ENCODE measurements at places on chromosomes 3 and 15. TPM values are rescaled to one million over a fixed set of nuclear protein-coding genes. Genes with fewer than 3 reads are reported as not detected.

- no peaks in the 10 kb centered on the region for H3K27me3 ChIP-seq
- H3K4me3 ChIP-seq = no peak overlapping the region
- no peak for DNase-seq
These were observed 225.0 kb downstream of the PDZRN3 start for GRCh38 chr3:73399666-73400253.

GRCh38 chr3:59831394-59831793 lies 781.6 kb upstream of the CFAP20DC start:
- H3K4me1 ChIP-seq = no peaks in the 10 kb centered on the region
- no peaks in the 10 kb centered on the region for H3K36me3 ChIP-seq
- no peak for DNase-seq
- no peaks in the 10 kb centered on the region for H3K27me3 ChIP-seq

GRCh38 chr3:62159709-62160092 lies 213.6 kb downstream of the FEZF2 start:
- H3K36me3 ChIP-seq = no peaks in the 10 kb centered on the region
- no peak for DNase-seq
- no peaks in the 10 kb centered on the region for H3K27me3 ChIP-seq
- no peaks in the 10 kb centered on the region for H3K4me1 ChIP-seq
- no peak overlapping the region for H3K27ac ChIP-seq
- H3K4me3 ChIP-seq = no peak overlapping the region

DNA sequence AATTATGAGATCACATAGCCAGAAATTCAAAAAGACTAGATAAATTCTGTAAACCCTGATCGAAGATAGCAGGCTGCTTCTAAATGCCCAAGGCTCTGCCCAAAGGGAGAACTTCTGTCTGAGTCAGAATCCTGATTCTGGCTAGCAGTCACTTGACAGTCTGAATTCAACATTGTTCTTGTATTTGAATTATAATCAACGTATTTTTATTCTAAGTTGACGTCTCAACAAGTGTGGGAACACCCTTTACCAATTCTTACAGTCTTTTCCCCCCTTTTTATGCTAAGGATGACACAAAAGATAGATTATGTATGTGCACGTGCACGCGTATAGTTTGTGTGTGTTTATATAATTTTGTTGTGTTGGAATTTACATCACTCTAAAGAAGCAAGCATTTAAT lies 552.8 kb downstream of the NAALADL2 start:
- no peak for DNase-seq
- no peak overlapping the region for H3K27ac ChIP-seq
- H3K27me3 ChIP-seq = no peaks in the 10 kb centered on the region
- no peaks in the 10 kb centered on the region for H3K4me1 ChIP-seq
- H3K4me3 ChIP-seq = no peak overlapping the region

DNA sequence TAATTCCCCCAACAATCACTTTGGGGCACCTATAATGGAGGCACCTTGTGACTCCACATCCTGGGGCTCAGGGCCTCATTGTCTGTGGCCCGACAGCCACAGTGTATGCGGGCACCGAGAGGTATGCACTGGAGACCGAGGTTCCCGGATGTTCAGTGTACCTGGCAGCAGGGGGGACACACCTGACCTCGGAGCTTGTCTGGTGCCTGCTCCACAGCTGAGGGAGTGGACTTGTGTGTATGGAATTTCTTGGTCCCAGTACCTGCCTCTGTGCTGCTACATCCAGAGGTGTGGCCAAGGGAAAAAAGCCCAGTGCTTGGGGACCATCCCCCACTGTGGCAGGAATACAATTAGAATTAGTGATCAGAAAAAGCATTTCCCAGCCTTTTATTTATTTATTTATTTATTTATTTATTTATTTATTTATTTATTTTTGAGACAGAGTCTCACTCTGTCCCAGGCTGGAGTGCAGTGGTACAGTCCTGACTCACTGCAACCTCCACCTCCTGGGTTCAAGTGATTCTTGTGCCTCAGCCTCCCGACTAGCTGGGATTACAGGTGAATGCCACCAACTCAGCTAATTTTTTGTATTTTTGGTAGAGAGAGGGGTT lies 8.8 kb upstream of the AEN start:
- no peak for DNase-seq
- no peak overlapping the region for H3K4me3 ChIP-seq

DNA sequence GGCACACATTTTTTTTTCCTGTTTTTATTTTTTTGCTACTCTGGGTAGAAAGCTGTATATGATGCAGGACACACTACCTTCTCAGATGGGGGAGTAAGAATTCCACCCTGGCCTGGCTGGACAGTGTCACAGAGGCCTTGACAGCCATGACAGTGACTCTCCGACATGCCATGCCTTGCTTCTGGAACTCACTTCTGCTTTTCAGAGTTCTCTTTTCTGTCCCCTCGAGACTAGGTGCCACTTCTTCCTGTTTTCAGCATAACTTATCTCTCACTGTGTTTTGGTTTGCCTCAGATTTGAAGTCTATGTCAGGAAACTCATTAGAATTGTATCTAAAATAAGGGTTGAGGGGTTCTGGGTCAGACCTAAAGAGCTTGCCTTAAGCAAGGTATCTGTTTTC lies 69.1 kb upstream of the SEC13 start:
- H3K36me3 ChIP-seq = no peaks in the 10 kb centered on the region
- no peak overlapping the region for H3K4me3 ChIP-seq
- no peak for DNase-seq
- H3K27me3 ChIP-seq = no peaks in the 10 kb centered on the region
- H3K27ac ChIP-seq = no peak overlapping the region
- H3K4me1 ChIP-seq = no peaks in the 10 kb centered on the region

- DNase-seq = no peak
- H3K4me1 ChIP-seq = no peaks in the 10 kb centered on the region
- H3K27ac ChIP-seq = no peak overlapping the region
- no peak overlapping the region for H3K4me3 ChIP-seq
- H3K27me3 ChIP-seq = no peaks in the 10 kb centered on the region
These were observed 115.7 kb downstream of the CHL1 start for GRCh38 chr3:312160-312733.

- H3K27me3 ChIP-seq = no peaks in the 10 kb centered on the region
- peak; percentile 24 for DNase-seq
- no peak overlapping the region for H3K4me3 ChIP-seq
- H3K36me3 ChIP-seq = no peaks in the 10 kb centered on the region
These were observed 44.8 kb upstream of the UBE2E1 start for GRCh38 chr3:23760871-23761373.

GRCh38 chr3:162019817-162020216 lies 523.2 kb downstream of the OTOL1 start:
- H3K27me3 ChIP-seq = no peaks in the 10 kb centered on the region
- H3K4me3 ChIP-seq = no peak overlapping the region
- peaks cover 37% of the 10 kb centered on the region for H3K4me1 ChIP-seq
- no peaks in the 10 kb centered on the region for H3K36me3 ChIP-seq
- H3K27ac ChIP-seq = peak overlapping the region; percentile 69

DNA sequence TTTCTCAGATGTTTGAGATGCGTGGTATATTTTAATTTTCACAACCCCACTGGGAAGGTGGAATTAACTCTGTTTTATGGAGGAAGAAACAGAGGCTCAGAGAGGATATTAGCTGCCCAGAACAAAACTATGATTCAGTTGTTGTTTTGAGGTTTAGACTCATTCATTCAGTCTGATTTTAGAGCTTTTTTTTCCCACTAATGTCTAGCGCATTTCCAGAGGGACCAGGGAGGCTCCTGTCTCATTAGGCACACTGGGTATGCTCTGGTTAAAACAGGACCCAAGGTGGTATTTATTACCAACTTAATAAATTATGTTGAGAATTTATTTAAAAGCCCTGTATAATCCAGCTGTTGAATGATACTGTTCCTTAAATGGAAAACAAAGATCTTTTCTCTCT lies 272.0 kb upstream of the RGMA start:
- H3K36me3 ChIP-seq = no peaks in the 10 kb centered on the region
- peak overlapping the region; percentile 84 for H3K27ac ChIP-seq
- no peak for DNase-seq

DNA sequence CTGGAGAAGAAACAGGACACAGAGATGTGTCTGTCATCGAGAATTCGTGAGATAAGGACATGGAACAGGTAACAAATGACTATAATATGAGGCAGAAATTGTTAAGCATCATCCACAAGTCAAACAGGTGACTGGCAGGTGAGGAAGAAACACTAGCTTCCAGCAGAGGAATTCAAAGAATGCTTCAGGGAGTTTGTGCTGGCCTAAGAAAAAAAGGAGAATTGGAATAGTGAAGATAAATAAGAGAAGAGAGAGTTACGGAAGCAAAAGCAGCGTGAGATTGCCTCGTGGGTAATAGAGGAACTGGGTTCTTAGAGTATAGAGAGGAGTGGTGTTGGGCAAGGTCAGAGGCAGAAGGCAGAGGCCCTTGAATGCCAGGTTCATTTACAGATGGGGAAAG lies 22.9 kb upstream of the FGF12 start:
- no peak for DNase-seq
- no peaks in the 10 kb centered on the region for H3K27me3 ChIP-seq
- H3K4me1 ChIP-seq = peaks cover 6% of the 10 kb centered on the region
- H3K4me3 ChIP-seq = no peak overlapping the region
- no peak overlapping the region for H3K27ac ChIP-seq

- no peak overlapping the region for H3K27ac ChIP-seq
- no peak overlapping the region for H3K4me3 ChIP-seq
- H3K36me3 ChIP-seq = no peaks in the 10 kb centered on the region
- H3K4me1 ChIP-seq = no peaks in the 10 kb centered on the region
- DNase-seq = no peak
These were observed 43.4 kb downstream of the SLC6A1 start for GRCh38 chr3:11035757-11036505.

DNA sequence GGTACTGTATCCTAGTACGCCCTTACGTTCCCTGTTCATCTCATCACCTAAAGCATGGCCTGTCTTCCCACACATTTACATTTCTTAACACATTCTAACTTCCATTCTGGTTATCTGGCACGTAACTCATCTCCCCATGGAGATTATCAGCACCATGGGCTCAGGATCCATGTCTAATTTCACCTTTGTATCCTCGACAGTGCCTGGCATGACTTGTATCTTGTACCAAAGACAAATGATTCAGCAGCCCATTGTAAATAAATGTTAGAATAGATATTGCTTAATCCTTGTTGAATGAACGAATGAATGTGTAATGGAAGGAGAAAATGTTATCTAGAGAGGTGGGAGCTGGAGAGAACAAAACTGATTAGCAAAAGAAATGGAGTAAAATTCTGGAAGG lies 69.7 kb upstream of the TPM1 start:
- no peak overlapping the region for H3K4me3 ChIP-seq
- H3K27ac ChIP-seq = no peak overlapping the region
- no peak for DNase-seq
- no peaks in the 10 kb centered on the region for H3K27me3 ChIP-seq

DNA sequence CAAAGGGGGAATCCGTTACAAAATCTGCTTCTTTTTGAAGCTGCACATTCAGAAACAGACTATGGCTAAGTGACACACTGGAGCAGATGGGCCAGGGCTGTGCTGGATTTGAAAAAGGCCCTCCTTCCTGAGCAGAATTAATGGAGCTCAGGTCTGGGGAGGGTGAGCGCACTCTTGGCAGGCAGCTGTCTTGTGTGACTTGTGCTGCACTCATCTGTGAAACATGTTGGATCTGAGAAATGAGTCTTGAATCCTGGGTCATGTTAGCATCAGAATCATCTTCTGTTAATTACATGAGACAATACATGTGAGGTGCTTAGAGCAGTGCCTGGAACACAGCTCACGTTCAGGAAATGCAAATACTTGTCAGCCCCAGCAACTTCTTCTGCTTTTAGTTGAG lies 219.6 kb downstream of the THSD4 start:
- H3K36me3 ChIP-seq = no peaks in the 10 kb centered on the region
- H3K27ac ChIP-seq = no peak overlapping the region

DNA sequence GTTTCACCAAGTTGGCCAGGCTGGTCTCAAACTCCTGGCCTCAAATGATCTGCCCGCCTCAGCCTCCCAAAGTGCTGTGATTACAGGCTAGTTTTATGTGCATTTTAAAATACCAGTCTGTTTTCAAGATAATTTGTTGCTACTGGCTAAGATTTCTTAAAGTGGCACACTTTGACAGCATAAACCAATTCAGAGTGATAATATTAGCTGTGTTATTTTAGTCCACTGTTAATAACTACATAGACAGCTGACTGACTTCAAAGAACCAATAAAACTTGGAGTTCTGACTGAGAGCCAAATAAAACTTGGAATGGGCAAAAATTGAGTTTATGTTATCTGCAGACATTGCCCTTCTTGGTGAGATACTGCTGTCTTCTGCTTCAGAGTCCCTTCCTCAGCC lies 291.8 kb downstream of the UBE2E2 start:
- DNase-seq = no peak
- H3K4me1 ChIP-seq = peaks cover 6% of the 10 kb centered on the region
- no peak overlapping the region for H3K27ac ChIP-seq
- H3K36me3 ChIP-seq = no peaks in the 10 kb centered on the region

DNA sequence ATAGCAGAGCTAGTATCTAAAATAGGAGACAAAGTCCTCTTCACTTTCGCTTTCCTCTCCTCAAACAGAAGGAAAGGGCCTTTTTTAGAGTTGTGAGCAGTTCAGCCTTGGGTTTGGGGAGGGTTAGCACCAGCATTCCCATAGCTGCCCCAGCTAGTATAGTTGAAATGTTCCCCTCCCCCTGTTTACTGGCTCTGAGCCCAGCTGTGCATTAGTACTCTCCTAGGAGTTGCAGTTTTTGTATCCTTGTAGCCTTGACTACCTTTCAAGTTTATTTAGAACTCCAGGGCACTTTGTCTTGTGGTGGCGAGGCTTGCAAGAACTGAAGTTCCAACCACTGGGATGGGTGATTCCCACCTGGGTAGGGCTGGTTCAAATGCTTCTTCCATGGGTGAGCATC lies 245.1 kb upstream of the NAALADL2 start:
- no peaks in the 10 kb centered on the region for H3K27me3 ChIP-seq
- DNase-seq = no peak
- no peaks in the 10 kb centered on the region for H3K36me3 ChIP-seq
- no peaks in the 10 kb centered on the region for H3K4me1 ChIP-seq

- H3K27me3 ChIP-seq = no peaks in the 10 kb centered on the region
- H3K4me3 ChIP-seq = no peak overlapping the region
- H3K27ac ChIP-seq = no peak overlapping the region
- no peaks in the 10 kb centered on the region for H3K36me3 ChIP-seq
These were observed 13.5 kb upstream of the DNAH1 start for GRCh38 chr3:52302426-52303145.

DNA sequence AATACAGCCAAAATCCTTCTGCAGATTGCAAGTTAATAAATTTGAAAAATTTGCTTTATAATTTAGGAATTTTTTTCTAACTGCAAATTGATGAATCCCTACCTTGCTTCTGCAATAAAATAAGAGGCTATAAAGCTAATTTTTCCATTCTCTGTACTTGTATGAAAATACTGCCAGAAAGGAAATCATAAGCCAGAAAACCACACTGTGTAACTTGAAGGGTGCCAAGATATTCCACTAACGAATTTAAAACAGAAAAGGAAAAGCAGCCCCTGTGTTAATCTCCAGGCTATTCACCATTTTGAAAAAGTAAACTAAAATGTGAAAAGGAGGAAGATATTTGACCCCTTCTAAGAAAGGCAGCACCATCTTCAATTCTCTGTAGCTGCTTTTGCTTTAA lies 557.9 kb upstream of the ZNF385D start:
- no peaks in the 10 kb centered on the region for H3K36me3 ChIP-seq
- no peak overlapping the region for H3K27ac ChIP-seq
- no peaks in the 10 kb centered on the region for H3K27me3 ChIP-seq
- no peak overlapping the region for H3K4me3 ChIP-seq
- no peaks in the 10 kb centered on the region for H3K4me1 ChIP-seq

Gene ZNF717
- 14.6 TPM for total RNA-seq

Gene CMTM7
- 11.4 TPM for total RNA-seq

Gene CNTN4
- total RNA-seq = 5.1 TPM

Gene STAB1
- not detected for total RNA-seq

Gene STRC
- 1.7 TPM for total RNA-seq

Gene TRIM59
- total RNA-seq = 120 TPM

Gene CP
- total RNA-seq = not detected

Gene CEMIP
- not detected for total RNA-seq

Gene MNS1
- total RNA-seq = 6.2 TPM

Measured in neural progenitor cell (in vitro differentiated cells).